ENCODE measurements at places on chromosomes 12 and 14.

DNA sequence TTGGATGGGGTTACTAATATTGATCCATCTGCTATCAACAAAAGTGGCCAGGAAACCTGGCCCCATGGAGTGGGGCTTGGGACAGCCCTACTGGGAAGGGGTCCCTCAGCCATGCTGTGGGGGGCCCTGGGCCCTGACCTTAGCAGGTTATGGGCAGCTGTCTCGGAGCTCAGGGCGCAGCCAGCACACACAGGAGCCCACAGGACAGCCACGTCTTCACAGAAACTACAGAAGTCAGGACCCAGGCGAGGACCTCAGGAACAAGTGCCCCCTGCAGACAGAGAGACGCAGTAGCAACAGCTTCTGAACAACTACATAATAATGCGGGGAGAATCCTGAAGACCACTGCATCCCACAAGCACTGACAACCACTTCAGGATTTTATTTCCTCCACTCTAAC lies 11.9 kb upstream of the FKBP11 start:
- no peak for DNase-seq

DNA sequence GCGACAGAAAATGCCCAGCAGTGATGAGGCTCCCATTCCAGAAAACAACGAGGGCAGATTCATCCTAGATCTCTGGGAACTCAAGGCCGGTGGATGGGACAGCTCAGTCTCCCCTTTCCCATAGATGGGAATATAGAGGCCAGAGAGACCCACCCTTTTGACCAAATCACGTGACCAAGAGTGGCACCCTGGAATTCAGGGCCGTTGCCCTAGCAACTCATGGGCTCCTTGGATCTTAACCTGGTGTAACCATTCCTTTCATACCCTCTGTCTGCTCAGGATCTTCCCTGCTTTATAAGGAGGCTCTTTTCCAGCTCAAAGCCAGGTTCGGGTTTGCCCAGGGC lies 8.4 kb upstream of the LRTM2 start:
- no peak for DNase-seq

DNA sequence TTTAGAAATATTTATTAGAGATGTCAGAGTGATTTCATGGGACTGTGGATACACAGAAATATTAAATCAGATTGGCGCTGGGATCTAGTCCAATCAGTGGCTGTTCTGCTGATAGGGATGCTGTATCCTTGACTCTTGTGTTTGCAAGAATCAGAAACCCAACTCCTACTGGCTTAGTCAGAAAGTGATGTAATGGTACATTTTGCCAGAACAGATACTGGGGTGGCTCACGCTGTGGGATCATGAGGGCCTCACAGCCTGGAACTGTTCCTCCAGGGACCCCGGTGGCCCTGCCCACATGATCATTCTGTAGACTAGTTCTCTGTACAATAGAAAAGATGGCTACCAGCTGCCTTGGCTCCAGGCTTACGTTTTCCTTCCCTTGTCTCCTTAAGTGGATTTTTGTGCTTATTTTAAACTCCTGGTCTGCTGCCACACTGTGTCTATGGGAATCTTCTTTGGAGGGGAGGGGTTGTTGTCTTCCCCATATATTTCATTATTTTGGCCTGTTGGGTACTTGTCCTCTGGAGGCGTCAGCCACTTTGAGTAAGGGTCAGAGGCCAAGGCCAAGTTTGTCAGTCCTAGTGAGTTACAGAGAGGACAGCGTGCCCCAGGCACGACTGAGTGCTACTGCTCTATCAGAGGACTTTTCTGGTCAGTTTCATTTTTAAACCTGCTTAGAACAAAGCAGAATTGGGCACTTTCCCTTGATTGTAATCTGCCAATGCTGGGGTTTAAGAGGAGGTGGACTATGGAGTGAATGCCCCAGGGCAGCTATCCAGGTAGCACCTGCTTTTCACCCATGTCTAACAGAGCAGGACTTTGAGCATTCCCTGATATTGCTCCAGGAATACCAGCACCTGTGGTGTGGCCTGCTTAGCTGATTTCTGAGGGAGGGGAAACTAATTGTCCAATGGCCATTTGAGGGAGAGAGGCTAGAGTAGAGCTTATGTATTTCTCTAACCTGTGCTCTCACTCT lies 164.3 kb downstream of the SLC5A8 start:
- DNase-seq = no peak

- DNase-seq = no peak
These were observed 29.8 kb downstream of the YY1 start for GRCh38 chr14:100268591-100269207.

- DNase-seq = no peak
These were observed 150.5 kb upstream of the BCL2L14 start for GRCh38 chr12:11920231-11920630.

DNA sequence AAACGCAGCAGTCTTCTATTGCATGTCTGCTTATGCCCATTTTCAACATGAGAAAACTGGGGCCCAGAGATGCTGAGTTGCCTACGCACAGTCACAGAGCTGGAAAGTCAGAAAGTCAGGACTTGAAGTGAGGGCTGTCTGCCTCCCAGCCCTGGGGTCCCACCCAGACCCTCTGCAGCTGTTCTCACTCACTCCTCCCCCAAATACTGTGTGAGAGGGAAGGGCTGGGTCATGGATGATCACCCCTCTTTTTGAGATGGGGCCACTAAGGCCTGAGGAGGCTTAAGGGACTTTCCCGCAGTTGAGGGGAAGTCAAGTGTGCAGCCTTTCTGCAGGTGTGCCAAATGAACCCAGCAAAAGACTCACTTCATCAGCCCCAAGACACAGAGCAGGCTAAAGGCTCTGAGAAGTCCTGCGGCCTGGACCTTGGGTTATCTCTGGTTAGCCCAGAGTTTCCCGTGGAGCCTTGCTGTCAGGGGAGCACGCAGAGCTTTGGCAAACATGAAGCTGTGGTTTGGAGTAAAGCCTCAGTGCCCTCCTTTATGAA lies 18.7 kb downstream of the DTX1 start:
- no peak for DNase-seq

DNA sequence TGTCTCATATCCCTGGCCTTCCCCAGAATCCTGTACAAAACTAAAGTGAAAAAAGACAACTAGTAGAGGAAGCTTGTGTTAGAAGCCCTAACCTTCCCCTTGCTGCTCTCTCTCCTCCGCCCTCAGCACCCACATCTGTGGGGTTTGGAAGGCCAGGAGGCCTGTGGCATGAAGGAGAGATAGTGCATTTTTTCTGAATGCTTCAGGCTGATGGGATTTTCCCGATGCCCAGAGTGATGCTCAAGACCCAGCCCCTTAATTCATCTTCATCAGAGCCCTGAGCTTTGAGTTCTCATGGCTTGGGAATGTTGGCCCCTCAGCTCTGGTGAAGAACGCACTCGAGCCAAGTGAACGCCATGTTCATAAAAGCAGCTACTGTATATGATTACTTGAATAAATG lies 5.9 kb downstream of the FGF6 start:
- DNase-seq = no peak

All from NCI-H2227 treated with DMSO at 0.1 percent for 48 hours (cell line).